Activated T-cell treated with anti-CD3 and anti-CD28 coated beads, Interleukin-2, amount 50 U/mL, for 1 hour (primary cell): ENCODE measurements at places on chromosomes 2 and 18.
A peak's percentile ranks its signal among the peaks of the same experiment; 100 is the strongest.

DNA sequence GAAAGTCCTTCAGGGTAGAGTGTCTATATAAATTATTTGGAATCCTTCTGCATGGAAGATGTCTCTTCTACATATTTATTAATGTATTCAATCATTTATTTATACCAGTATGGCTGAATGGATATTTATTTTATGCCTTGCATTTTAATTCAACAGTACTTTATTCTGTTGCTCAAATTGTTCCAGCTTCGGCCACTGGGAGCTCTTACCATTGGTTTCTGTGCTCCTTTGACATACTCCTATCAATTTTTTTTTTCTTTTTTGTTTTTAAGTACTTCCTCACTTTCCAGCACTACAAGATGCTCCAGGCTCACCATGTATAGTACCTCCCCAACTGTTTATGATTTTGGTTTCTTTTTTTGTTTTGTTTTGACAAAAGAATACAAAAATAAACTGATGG, 39.4 kb upstream of the WIPF1 start:
- no peak for DNase-seq

GRCh38 chr18:5546660-5547059, 2.9 kb upstream of the EPB41L3 start:
- DNase-seq, result no peak

DNA sequence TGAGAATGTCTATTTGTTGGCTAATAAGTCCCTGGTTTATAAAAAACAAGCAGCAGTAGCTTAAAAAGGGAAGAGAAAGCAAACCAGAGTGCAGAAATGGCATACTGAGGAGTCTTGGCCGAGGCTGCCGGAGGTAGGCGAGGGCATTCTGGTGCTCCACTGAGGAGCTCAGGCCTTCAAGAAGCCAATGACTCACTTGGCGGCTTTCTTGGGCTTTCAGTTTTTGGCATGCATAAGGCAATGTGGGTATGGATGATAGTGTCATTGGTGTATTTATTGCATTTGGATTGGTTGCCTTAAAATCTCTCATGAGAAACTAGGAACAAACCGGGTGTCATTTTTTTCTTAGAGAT, 119.6 kb upstream of the ARL5A start:
- DNase-seq, result no peak

DNA sequence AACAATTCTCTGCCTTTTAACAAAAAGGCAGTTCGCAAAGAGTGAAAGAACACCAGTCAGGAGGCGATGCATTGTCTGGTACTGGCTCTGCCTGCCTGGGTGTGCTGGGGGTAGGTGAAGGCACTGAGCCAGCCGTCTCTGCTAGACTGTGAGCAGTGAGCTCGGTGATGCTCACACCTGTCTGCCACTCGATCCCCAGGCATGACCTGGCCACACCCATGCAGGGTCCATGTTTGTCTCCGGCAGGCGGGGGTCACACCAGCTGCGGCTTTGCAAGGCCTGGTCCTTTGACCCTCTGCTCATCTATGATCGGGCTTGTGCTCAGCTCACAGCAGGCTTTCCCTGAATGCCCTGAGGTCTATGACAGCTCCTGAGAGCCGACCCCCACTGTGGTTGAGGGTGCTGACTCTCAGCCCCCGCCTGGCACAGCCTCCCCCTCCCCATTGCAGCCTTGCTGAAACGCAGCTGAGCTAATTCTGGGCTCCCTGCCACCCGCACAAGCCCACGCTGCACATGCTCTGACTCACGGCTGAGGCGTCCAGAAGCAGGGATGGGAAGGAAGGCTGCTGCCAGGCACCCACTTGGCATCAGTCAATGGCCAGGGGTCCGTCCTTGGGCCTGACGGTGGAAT, 23.7 kb downstream of the CRACDL start:
- no peak for DNase-seq

DNA sequence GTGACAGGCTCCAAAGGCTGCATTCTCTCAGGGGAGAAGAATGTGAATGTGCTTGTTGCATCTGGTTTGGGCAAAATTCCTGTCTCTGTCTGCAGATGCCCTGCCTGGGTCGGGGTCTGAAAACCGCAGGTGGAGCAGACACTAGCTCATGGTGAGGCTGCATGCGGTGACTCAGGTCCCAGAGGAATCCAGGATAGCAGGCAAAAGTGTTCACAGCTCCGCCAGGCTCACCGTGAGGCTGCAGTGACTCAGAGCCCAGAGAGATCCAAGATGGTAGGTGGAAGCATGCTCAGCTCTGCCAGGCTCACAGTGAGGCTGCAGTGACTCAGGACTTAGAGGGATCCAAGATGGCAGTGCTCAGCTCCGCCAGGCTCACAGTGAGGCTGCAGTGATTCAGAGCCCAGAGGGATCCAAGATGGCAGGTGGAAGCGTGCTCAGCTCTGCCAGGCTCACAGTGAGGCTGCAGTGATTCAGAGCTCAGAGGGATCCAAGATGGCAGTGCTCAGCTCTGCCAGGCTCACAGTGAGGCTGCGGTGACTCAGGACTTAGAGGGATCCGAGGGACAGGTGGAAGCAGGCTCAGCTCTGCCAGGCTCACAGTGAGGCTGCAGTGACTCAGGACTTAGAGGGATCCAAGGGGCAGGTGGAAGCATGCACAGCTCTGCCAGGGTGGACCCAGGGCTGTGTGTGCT, 200.5 kb downstream of the ACKR3 start:
- DNase-seq, result no peak

DNA sequence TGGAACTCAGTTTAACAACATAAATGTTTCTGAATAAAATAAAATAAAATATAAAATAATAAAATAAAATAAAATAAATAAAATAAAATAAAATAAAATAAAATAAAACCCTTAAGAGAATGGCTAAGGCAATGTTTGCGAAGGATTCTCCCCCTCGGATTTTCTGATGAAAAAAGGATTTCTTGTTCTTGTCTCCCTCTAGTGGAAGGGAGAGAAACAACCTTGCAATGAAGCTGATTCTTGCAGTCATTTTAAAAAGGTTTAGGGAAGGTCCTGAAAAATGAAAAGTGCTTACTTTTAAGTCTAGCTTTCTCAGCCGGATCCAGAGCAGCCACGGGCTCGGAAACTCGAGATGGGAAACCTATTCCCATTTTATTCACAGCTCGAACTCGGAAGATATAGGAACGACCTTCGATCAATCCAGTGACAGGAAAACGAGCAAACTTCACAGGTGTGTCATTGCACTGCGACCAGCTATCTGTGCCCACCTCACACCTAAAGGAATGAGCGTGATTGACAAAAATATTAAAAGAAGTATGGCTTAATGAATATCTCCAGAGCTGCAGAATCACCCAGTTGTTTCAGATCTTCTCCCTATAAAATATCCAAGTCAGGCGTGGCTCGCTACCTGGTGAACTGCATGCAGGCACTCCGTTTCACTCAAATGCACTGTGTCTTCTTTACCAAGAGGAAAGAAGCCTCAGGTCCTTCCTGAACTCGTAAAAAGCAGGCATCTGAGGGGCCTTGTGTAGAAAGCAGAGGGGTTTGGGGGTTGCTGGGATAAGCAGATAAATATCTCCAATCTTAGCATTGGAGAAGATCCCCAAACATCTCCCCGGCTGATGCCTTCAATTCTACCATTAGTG, 68.1 kb downstream of the MYOM1 start:
- peak; percentile 21 for DNase-seq

DNA sequence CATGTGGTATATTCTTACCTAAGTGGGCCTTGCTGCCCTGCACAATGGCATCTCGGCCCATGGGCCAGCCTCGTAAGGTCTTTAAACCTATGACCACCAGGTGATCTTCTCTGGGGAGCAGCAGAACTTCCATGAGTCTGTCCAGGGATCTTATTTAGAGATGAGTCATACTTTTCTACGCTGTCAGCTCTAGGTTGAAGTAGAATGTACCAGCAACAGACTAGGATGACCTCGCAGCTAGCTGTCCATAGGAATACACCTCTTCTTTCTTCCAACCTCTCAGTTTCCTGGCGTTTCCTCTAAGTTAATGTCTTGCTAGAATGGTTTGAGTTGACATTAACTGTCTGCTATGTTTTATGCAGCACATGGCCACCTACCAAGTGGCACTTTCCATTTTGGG, 15.6 kb upstream of the CXCR4 start:
- no peak for DNase-seq

GRCh38 chr2:102230410-102230909, 43.6 kb downstream of the IL1RL2 start:
- no peak for DNase-seq

DNA sequence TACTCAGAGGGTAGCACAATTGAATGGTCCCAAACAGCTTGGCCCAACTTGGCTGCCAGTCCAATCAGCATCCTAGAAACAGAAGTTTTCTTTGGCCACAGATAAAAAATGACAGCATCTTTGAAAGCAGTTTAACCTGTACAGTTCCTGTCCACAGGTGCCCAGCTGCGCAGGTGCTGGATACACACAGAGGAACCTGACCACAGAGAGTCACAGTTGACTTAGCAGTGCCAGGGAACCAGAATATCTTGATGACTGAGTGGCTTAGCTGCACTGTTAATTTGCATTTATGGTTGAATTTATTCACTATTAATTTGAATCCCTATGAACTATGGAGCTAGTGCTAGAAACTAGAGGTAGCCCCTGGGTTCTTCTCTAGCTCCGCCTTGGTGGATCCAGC, 93.7 kb downstream of the TPGS2 start:
- no peak for DNase-seq

GRCh38 chr2:218456849-218457248, 37.9 kb downstream of the VIL1 start:
- DNase-seq, result no peak

DNA sequence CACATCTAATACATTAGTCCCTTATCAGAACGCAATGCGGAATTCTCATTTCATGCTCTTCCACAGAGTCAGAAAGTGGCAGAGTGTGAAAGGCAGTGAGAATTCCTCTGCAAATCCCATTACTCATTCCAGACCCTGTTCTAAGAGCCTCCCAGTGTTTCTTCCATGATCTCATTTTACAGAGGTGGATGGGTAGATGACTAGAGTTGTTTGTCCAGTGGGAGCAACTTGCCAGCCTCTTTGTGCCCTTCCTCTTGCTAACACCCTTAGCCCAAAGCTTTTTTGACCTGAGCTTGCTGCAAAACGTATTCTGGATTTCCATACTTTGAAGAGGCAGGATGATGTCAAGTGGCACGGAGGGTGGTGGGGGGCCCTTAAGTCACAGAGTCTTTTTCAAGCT, 467.7 kb upstream of the RGPD4 start:
- no peak for DNase-seq

- DNase-seq, result no peak
Observed at GRCh38 chr2:127110985-127111384, 4.0 kb upstream of the BIN1 start.

GRCh38 chr18:2787225-2787624, 59.6 kb upstream of the EMILIN2 start:
- no peak for DNase-seq

- DNase-seq, result no peak
Observed at GRCh38 chr2:223626716-223627115, 24.6 kb upstream of the SCG2 start.

DNA sequence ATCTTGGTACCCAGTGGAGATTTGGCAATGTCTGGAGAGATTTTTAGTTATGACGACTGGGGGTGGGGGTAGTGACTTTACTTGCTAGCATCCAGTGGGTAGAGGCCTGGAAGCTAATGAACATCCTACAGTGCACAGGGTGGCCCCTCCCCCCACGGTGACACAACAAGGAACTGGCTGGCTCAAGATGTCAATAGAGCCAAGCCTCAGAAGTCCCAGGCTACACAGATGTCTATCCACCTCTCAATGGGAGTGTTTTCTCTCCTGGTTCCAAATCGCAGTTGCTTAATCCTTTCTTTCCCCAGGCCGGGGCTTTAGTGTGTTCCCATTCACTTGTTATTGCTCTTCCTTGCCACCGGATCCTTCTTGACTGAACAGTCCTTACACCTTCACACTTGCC, 9.3 kb upstream of the CCBE1 start:
- no peak for DNase-seq

GRCh38 chr2:201126308-201127151, 10.6 kb downstream of the CFLAR start:
- no peak for DNase-seq

DNA sequence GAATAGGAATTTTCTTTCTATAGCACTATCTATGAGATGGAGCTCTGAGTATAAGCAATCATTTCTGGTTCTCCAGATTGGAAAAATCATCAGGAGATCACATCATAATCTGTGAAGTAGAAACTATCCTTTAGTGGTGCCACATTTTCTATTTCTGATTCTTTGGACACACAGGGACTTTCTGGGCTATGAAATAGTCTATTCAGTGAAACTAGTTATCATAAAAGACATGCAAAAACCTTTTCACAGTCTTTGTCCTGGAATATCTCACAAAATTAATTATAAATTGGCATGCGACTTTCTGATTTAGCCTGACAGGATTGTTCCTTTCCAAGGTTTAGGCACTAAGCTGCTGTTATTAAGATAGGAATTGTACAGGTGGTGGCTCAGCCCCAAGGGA, 428.6 kb downstream of the DLGAP1 start:
- DNase-seq, result no peak

- no peak for DNase-seq
Observed at GRCh38 chr18:59148192-59148591, 8.5 kb downstream of the SEC11C start.

DNA sequence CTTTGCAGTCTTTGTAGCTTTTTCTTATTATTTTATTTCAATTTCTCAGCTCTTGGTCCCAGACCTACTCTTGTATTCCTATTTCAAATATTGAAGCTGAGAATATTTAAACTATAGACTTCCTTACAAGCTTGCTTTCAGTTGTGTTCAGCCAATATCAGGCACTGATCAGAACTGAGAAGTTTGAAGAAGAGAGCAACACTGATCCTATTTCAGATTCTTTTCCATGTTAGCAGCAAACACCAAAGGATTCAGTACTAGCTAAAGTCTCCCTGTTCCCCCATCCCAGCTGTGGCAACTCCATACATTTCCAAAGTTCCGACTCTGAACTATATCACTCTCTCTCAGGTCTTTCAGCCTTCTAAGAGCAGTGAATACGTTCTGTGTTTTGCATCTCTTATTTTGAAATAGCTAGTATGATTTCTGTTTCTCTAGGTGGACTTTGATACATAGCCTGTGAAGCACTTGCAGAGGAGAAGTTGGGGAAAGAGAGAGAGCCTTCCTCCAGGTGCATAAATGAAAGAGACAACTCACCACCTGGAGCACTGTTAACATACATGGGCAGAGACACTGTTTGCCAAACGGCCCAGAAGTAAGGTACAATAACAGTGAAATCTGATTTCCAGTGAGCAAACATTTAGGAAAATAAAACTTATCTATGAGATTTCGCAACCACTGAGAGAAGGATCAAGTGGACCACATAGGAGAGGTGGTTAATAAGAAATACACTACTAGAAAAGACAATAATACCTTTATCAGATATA, 135.0 kb upstream of the ZNF804A start:
- no peak for DNase-seq
